ENCODE measurements at places on chromosomes 5 and 9. TPM values are rescaled to one million over a fixed set of nuclear protein-coding genes. Genes with fewer than 3 reads are reported as not detected.

DNA sequence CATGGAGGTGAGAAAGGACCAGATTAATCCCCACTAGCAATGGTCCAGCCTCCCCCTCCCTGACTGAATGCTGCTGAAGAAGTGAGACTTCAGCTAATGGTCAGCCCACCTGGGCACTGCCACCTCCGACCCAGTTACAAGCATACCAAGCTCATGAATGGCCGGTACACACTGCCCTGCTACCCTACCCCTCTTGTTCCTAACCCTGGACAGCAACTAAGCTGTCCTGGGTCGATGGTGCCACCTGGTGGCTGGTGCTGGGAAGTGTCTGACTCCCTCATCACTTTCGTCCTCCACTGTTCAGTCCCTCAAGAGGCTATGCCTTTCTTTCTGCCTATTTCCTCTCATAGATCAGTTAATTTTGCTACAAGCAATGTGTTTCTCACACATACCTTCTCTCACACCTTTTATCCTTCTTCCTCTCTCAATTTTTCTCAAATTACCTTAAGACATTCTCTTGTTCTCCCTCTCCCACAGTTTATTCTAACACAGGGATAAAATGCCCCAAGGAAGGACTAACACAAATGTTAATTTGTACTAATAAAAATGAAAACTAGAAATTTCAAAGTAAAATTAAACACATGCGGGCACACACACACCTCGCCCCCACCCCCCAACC is 42.4 kb downstream of the PAX5 start:
- no peaks in the 10 kb centered on the region for H3K27me3 ChIP-seq
- H3K27ac ChIP-seq = peak overlapping the region; percentile 82
- no peak for DNase-seq

DNA sequence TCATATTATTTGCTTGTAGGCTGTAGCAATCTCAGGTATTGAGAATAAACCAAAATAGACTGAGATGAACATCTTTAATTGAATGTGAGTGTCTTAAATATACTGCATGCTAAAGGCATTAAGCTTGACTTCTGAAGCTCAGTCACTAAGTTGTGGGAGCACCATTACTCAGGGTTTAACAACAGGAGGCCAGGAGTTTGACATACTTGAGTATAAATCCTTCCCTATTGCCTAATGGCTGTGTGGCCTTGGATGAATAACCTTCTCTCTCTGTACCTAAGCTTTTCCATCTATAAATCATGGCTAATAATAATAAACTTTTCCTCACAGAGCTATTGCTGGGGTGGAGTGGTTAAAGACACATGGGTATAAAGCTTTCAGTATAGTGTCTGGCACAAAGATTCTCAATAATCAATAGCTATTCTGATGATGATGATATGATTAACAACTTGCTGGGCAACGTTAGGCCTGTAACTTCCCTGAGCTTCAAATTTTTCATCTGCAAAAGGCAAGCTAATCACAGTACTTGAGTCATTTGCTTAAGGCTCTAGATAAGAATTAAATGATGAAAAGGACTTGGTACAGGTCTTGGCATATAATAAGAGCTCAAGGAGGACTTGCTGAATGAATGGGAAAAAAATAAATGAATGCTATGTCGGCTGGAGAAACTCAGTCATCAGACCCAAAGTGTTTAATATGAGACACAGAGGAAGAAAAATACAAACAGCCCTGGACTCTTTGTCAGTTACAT is 174.0 kb upstream of the IL12B start:
- H3K4me3 ChIP-seq = no peak overlapping the region
- no peak for DNase-seq
- no peaks in the 10 kb centered on the region for H3K27me3 ChIP-seq
- no peaks in the 10 kb centered on the region for H3K36me3 ChIP-seq

DNA sequence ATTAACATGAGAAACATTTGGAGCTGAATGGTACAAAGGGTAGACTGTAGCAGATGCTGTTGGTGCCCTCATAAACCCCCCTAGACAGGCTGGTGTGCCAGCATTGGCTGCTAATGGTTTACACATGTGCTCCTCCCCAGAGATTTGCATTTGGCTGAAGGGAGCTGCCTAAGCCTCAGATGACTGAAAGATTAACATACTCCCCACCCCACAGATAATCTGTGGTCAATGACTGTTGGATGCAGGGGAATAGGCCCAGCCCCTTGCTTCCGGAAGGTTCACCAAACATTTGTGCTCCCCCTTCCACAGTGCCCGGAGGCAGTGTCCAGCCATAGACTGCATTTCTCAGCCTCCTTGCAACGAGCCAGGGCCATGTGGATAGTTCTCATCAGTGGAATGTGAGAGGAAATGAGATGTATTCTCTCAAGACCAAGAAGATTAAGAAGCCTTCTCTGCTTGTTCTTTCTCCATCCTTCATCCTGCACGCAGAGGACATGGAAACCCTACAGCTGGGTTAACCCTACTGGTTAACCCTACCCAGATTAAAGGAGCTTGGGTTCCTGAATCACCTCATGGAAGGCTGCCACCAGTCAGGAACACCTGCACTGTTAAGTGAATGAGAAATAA is 79.6 kb downstream of the PHAX start:
- no peak overlapping the region for H3K4me3 ChIP-seq
- peaks cover 2% of the 10 kb centered on the region for H3K27me3 ChIP-seq
- H3K36me3 ChIP-seq = no peaks in the 10 kb centered on the region

DNA sequence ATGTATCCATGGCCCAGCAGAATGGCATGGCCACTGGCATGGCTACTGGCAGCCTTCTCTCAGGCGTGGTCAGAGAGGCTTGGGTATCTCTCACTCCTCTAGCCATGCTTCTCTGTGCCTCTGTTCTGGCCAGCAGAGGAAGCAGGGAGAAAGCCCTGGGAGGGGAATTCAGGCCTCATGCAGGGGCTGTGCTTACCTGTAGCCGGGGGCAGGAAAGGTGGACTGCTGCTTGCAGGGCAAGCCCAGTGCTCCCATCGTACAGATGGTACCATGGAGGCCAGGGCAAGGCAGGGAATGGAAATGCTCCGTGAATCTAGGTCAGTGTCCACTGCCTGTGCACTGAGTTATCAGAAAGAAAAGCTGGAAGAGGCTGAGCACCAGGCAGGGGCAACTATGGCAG is 2.7 kb downstream of the OR13J1 start:
- H3K27me3 ChIP-seq = peaks cover 6% of the 10 kb centered on the region
- H3K4me3 ChIP-seq = no peak overlapping the region
- no peaks in the 10 kb centered on the region for H3K4me1 ChIP-seq

GRCh38 chr5:12284604-12285003 is 380.4 kb upstream of the CTNND2 start:
- no peak overlapping the region for H3K27ac ChIP-seq
- H3K4me3 ChIP-seq = no peak overlapping the region
- no peaks in the 10 kb centered on the region for H3K27me3 ChIP-seq
- H3K4me1 ChIP-seq = no peaks in the 10 kb centered on the region

AK8 gene
- 0.93 TPM for total RNA-seq
